ENCODE measurements at places on chromosomes 1 and 21.

- no peak for DNase-seq
Observed at GRCh38 chr1:9591669-9592509, 3.2 kb downstream of the TMEM201 start.

- DNase-seq, result no peak
Observed at GRCh38 chr21:28633839-28634555, 358.7 kb downstream of the LTN1 start.

GRCh38 chr1:152752225-152752624, 5.6 kb upstream of the KPRP start:
- no peak for DNase-seq

GRCh38 chr1:119141020-119141424, 569 bp upstream of the WARS2 start:
- DNase-seq, result no peak

DNA sequence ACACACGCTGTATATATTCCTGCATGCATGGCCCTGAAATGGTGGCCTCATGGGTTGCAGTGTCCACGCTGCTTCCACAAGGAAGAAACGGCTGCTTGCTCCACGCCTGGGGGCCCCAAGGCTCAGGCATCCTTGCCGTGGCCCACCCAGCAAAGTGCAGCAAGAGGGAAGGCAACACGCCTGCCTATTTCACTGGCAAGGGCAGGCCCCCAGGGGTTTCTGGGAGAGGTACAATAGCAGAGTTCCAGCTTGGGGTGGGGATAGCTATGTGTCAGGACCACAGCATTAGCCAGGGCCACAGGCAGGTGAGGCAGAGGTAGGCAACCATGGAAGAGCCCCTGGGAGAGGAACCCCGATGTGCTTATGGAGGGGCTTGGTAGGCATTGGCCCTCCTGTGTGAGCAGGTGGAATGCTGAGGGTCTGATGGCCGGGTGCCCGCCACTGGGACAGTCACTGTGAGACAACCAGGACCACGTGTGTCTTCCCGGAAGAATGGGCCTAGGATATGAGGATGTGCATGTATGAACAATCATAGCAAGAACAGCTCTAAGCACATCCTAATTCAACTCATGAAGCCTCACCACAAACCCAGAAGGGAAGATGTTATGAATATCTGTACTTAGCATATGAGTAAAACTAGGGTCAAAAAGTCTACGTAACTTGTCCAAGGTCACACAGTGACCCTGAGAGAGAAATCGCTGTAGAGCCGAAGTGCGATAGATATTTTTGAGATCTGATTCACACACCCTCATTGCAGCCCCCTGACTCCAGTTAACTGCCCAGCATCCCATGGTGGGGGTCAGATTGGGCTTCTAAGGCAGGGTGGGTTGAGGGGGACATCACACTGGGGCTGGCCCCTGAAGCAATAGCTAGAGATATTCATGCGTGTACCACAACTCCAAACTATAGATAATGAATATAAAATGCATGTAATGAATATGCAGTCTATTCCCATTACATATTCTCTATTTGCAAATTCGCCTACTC, 11.8 kb downstream of the TFF2 start:
- DNase-seq, result no peak

DNA sequence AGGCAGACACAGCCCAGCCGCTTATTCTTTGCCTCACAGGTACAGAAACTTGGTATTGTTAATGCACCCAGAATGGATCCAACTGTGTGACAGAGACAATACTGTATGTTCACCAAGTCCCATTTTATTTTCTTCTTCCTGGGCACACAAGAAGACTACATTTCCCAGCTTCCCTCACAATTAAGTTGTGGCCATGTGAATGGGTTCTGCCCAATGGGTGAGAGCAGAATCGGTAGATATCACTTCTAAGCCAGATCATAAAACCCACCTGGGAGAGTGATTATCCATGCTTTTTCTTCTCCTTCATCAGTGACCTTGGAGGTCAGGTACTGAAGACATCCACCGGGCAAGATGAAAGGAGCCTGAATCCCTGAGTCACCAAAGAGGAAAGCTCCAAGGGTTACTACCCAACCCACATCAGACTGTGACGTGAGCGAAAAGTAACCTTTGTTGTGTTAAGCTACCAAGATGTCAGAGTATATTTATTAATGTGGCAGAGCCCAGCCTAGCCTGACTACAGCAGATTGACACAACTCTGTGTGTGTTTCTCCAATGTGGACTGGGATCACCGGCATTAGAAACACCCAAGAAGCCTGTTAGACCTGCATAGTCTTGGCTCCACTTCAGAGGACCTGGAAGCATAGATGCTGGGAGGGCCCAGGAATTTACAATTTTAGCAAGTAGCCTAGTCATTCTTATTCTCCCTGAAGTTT, 79.1 kb upstream of the GRIK3 start:
- DNase-seq, result no peak

- DNase-seq, result no peak
Observed at GRCh38 chr1:34373912-34374311, 197.2 kb downstream of the C1orf94 start.

DNA sequence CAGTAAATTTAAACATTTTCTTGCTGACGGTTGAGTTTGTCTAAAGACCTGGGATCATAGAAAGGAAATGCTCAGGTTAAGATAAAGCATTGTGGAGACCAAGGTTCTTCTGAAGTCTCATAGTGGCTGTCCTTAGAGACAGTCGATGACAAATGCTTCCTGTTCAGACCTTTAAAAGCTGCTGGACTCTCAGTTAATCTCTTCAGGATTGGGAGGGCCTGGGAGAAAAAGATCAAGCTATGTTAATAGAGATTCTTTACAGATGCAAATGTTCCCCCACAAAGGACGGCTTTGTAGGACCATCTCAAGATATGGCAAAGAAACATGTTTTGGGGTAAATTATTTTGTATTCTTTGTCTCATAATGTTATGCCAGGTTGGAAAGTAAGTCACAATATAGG, 124.7 kb upstream of the COL6A1 start:
- no peak for DNase-seq

- DNase-seq, result no peak
Observed at GRCh38 chr1:6800745-6801144, 15.5 kb downstream of the CAMTA1 start.

DNA sequence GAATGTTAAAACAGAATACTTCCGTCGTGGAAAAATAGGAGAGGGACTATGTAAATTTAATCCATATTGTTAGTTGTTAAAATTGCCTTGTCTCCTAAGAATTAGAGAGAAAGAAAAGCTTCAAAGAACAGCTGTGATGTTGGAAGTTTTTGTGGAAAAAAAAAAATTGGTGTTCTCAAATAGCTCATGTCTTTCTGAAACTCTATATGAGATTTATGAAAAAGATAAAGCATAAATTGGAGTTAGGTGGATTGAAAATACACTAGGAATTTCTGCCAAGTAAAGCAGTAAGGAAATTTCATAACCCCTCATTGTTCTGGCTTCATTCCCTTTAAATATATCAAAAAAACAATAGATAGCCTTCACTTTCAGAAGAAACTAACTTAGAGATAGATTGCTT, 274.0 kb upstream of the ADAMTS5 start:
- peak; percentile 58 for DNase-seq

DNA sequence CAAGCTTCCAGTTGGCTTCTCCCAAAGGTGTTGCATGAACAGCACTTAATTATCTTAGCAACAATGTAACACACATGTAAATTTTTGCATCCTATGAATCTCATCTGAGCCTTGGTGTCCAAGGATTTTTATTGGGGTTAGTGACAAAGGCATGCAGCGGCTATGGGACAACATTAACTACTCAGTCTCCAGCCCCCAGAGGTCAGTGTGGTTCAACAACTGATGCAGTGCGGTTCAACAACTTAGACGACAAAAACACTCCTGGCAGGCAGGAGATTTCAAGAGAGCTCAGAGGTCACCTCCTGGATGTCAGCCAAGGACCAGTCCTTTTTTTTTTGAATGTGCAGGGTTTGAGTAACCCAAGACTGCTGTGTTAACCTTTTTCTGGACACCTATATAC, 77.5 kb upstream of the HMCN1 start:
- DNase-seq, result no peak

DNA sequence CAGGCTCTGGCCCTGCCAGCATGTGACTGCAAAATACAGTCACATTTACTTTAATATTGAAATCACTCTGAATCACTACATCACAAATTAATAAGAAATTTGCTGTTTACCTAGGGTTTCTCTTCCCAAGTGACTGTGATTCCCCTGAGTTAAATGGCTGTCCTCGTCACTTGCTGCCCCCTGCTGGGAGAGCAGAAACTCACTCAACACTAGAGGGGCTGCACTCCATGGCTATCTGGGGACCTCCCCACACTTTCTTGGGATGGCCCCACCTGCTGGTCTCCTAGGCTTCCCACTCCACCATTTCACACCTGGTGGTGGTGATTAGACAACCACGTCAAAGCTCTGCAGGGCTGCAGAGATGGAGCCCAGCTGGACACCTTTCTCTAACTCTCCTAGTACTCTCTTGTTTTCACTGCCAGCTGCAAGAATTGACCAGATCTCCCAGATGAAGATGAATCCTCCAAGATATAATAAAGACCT, 63.4 kb downstream of the CD2 start:
- DNase-seq, result no peak

DNA sequence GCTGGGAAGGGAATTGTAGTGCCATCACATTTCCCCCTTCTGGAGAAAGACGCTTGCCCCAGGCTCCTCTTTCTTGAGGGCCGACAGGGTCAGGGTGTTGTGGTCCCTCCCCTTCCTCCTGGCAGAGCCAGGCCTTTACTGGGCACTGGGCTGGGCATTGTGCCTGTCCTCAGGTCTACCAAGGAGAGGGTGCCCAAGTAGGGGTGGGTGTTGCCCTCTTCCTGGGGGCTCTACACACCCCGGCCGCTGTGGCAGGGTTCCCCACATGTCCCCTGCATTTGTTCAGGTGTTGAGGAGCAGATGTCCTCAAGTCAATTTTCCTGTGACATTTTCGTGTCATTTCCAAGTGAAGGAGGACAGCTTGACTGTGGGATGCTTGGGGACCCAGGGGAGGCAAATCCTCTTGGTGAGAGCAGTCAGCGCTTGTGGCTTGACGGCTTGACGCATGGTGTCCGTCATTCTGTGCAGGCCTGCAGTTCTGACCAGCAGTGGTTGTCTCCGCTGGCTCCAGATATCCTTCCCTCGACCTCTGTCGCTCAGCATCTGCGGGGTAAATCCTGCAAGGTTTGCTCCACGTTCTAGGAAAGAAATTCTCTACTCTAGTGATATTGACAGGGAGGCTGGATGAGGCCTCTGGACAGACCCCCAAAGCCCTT, 181.9 kb upstream of the VAMP3 start:
- no peak for DNase-seq

DNA sequence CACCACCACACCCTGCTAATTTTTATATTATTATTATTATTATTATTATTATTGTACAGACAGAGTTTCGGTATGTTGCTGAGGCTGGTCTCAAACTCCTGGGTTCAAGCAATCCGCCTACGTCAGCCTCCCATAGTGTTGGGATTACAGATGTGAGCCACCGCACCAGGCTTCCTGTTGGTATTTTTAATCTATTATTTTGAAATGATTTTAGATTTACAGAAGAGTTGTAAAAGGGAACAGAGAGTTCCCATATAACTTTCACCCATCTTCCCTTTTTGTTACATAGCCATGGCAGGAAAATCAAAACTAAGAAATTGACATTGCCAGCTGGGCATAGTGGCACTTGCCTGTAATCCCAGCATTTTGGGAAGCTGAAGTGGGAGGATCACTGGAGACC, 42.9 kb upstream of the CITED4 start:
- no peak for DNase-seq

DNA sequence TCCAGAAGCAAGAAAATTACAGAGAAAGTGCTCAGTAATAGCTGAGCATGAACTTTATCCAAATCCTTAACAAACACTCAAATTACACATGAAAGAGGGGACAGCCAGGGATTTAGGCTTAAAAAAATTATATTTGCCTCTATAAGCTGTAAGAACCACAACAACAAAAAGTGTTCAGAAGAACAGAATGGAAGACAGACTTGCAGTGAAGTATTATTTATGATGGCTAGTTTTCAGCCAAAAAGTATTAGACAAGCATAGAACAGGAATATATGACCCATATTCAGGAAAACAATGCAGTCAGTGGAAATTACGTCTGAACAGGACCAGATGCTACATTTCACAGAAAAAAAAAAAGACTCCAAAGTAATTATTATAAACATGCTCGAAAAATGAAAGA, 1246.3 kb downstream of the NCAM2 start:
- peak; percentile 24 for DNase-seq

DNA sequence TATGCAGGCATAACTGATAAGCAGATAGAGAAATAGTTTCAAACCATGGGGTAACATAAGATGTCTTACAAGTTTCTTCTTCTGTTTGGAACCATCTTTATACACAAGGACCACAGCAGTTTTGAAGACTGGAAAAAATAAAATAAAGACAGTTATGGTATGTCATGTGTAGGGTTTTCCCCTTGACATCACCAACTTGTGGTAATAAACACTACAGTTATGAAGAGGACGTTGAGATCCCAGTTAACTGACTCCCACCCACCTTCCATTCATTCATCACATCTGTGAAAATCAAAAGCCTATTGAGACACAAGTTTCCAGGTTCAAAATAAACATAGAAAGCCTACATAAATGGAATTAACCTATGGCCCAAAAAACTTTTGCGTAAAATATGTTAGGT, 92.5 kb upstream of the KRTAP19-8 start:
- no peak for DNase-seq

- DNase-seq, result no peak
Observed at GRCh38 chr1:109627692-109628399, 8.2 kb downstream of the AMPD2 start.

GRCh38 chr21:31448496-31448895, 104.4 kb upstream of the TIAM1 start:
- DNase-seq, result no peak

DNA sequence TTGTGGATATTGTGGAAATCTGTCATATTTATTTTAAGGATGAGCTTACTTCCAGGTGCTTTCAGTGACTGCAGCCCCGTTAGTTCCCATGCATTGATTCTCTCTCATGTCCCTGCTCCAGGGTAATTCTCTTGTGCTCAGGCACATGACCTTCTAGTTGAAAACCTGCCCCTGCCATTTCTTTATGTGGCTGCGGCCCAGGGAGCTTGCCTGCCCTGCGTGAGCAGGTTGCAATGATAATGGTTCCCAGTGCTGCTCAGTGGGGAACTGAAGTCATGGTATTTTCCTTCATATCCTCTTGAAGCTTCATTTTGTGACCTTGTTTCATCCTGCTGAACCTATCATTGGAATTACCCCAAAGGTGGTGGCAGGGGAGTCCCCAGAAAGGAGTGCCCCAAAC, 229.8 kb downstream of the DISC1 start:
- no peak for DNase-seq

GRCh38 chr1:63073309-63074306, 248.8 kb upstream of the FOXD3 start:
- DNase-seq, result peak; percentile 8

DNA sequence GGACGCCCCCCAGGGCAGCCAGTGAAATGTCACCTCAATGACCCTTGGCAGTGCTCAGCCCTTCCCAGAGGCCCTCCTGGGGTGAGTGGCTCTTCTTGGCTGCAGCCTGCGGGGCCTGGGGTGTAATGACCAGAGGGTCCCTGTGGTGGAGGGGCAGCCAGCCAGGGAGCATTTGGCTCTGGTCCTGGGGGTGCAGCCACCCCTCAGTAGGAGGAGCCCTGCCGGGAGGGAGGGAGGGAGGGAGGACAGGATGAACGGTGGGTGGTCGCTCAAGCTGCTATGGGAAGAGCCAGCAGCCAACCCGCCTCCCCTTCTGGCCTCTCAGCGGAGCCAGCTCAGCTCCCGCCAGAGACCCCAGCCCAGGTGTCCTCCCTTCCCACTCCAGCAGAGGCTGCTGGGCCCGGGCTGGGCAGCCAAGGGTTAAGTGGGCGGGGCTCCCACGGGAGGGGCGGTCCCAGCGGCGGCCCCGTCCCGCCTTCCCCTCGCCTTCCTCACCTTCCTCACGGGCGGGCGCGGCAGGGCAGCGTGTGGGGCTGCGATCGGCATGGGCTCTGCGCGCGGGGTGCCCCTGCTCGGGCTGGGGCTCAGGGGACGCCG, 9.0 kb upstream of the PLCH2 start:
- DNase-seq, result no peak

Measured in hindlimb muscle (tissue), 1 donor.